ENCODE measurements at places on chromosomes 7 and 10.

- DNase-seq, result no peak
Measured at GRCh38 chr7:64775289-64775688, 18.9 kb upstream of the ZNF138 start.

DNA sequence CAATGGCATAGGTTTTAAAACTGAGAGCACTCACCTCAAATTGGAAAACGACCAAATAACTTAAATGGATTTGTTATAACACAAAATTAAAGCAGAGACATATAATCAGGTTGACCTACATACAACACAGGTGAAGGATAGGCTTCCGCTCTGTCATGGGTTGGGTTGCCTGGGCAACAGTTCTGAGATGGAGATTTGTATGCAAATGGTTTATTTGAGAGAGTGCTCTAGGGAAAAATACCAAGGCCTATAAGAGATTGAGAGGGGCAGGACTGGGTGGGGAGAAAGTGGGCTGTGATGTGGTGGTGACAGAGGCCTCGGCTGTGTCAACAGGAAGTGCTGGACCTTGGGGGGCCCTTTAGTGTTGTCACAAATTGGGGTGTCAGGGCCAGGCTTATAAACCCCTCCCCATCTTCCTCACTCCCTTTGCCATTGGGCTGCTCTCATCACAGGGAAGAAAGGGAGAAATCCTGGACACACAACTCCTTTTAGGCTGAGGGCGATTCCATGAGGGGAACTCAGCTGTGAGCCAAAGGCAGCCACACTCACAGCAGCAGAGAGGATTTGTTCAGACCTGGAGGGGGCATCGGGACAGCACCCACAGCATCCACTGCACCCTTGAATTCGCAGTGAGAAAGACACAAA, 105.4 kb upstream of the LYZL1 start:
- DNase-seq, result no peak

GRCh38 chr7:55078465-55079372, 59.9 kb downstream of the EGFR start:
- DNase-seq, result no peak

DNA sequence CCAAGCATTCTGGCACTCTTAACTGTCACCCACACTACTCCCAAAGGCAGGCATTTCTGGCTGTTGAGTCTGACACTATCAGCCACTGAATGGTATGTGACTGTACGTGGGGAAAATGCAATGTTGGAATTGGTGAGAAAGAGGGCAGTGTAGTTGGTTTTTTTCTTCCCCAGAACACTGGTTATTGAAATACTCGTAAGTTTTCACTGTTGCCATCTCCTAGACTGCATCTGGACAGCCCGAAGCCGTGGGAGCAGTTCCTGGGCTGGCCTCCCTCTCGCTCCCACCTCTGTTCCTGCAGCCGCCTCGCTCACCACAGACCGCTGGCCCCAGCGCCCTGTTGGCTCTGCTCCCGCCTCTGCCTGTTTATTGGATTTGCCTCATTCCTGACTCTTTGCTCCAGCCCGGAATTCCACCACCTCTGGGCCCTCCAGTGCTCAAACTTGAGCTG, 5.7 kb downstream of the PLCE1 start:
- DNase-seq, result no peak

GRCh38 chr10:29826801-29827450, 192.2 kb upstream of the SVIL start:
- DNase-seq, result no peak

- DNase-seq, result no peak
Measured at GRCh38 chr7:146728611-146729010, 612.0 kb downstream of the CNTNAP2 start.

Measured in stimulated activated CD4-positive, alpha-beta T cell treated with anti-CD3 and anti-CD28 coated beads, Interleukin-1b, Interleukin-23, amount 100 ng/mL, for 1 hour (primary cell).